Calu3 (cell line): ENCODE measurements at places on chromosomes 4 and X. TPM values are rescaled to one million over a fixed set of nuclear protein-coding genes. Genes with fewer than 3 reads are reported as not detected.

DNA sequence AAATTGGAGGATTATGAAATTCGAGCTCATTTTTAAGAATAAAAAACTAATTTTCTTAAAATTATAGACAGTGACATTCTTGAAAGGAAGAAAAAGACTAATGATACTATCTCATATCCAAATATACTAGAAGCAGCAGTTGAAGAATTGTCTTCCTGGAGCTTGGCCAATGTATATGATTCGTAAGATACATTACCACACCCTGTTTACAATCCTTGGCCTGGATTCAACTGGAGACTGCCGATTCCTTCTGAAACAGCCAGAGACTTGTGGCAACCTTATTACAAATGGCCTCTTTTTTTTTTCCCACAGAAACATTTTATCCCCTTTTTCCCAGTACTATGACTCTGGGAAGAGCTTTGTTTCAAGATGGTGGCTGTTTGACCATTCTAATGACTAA, 571.2 kb upstream of the FAT1 start:
- no peak overlapping the region for H3K4me3 ChIP-seq
- no peak overlapping the region for H3K27ac ChIP-seq
- H3K36me3 ChIP-seq: no peaks in the 10 kb centered on the region
- H3K27me3 ChIP-seq: no peaks in the 10 kb centered on the region
- DNase-seq: no peak

DNA sequence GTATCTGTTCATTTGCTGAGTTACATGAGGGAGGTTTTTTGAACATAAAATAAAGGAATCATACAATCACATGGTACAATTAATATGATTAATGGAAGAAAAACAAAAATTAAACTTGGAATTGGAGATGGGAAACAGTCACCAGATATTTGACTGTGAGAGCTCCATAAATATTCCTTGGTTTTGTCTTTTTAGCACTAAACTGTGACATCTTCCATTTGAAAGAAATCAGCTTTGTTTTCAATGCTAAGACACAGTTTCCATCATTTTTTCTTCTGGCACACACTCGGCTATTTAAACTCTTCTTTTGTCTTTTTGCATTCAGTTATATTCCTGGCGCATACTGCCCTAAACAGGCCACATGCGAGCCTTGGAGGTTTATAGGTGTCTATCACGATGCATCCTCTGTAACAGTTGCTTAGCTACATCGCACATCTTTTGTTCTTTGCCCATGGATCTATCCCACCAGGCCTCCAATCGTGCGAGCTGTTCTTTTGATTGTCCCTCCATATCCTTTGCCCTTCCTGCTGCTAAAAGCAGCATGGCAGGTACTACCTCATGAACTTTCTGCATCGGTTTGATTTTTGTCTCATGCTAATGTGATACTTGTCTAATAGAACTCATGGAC, 158.3 kb downstream of the LDB2 start:
- no peaks in the 10 kb centered on the region for H3K27me3 ChIP-seq
- H3K4me1 ChIP-seq: no peaks in the 10 kb centered on the region
- no peak for DNase-seq
- no peaks in the 10 kb centered on the region for H3K36me3 ChIP-seq
- no peak overlapping the region for H3K27ac ChIP-seq
- no peak overlapping the region for H3K4me3 ChIP-seq

DNA sequence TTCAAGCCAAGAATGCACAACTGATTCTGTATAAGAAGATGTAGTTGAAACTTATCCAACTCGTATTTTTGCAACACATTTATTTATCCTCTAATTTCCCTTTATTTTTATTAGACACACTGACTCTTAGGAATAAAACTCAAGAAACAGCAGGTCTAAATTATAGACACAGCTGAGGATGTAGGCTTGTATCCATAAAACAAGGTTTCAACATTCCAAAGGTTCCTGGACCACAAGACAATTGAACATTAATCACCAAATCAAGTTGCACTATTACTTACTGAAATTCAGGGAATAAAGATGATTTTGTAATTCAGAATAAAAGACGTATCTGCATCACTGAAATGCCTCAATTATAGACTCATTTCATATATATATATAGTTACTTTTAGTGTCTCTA, 683.5 kb upstream of the GRIA3 start:
- DNase-seq: no peak
- H3K4me3 ChIP-seq: no peak overlapping the region
- no peak overlapping the region for H3K27ac ChIP-seq
- no peaks in the 10 kb centered on the region for H3K4me1 ChIP-seq

- H3K4me1 ChIP-seq: peaks cover 24% of the 10 kb centered on the region
- peaks cover 5% of the 10 kb centered on the region for H3K36me3 ChIP-seq
- no peak overlapping the region for H3K4me3 ChIP-seq
- no peak for DNase-seq
Observed at GRCh38 chr4:76201276-76201675, 12.3 kb downstream of the SCARB2 start.

GRCh38 chr4:137131201-137131600, 401.1 kb downstream of the PCDH18 start:
- no peaks in the 10 kb centered on the region for H3K36me3 ChIP-seq
- no peak for DNase-seq
- H3K4me1 ChIP-seq: no peaks in the 10 kb centered on the region
- H3K27ac ChIP-seq: no peak overlapping the region
- H3K4me3 ChIP-seq: no peak overlapping the region

GRCh38 chr4:57085278-57085677, 24.9 kb downstream of the IGFBP7 start:
- DNase-seq: no peak
- H3K4me1 ChIP-seq: peaks cover 16% of the 10 kb centered on the region
- no peak overlapping the region for H3K4me3 ChIP-seq
- no peaks in the 10 kb centered on the region for H3K36me3 ChIP-seq
- H3K27me3 ChIP-seq: no peaks in the 10 kb centered on the region

Gene CSN1S1
- not detected in 2 replicates for total RNA-seq

DNA sequence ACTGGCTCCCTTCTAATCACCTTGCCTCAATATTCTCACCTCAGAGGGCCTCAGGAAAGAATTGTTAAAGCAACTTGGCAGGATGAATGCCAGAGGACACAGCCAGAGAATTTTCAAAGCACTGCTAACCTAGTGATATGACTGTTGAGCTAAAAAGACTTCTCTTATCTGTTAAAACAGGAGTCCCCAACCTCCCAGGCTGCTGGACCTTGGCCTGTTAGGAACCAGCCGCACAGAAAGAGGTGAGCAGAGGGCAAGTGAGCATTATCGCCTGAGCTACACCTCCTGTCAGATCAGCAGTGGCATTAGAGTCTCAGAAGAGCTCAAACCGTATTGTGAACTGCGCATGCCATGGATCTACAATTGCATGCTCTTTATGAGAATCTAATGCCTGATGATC, 1.7 kb upstream of the KCNE5 start:
- H3K27me3 ChIP-seq: no peaks in the 10 kb centered on the region
- H3K36me3 ChIP-seq: no peaks in the 10 kb centered on the region
- H3K4me3 ChIP-seq: no peak overlapping the region
- no peak overlapping the region for H3K27ac ChIP-seq
- DNase-seq: no peak

DNA sequence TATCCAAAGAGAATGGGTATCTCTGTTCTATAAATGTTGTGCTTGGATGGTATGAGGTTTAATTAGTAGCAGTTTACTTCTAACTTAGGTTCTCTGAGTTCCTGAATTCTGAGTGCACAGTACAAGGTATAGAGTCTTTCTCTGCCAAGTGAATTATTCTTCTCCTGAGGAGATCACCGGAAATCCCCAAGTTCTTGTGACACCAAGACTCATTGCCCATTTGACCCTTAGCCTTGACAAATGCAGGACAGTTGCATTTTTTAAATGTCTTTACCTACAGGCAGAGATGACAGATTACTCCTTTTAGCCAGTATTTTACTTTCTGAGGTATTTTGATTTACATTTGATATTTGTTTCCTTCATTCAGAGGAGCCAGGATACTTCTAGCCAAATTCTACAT, 72.9 kb downstream of the MAOA start:
- DNase-seq: no peak
- no peak overlapping the region for H3K4me3 ChIP-seq
- no peaks in the 10 kb centered on the region for H3K36me3 ChIP-seq
- H3K27me3 ChIP-seq: no peaks in the 10 kb centered on the region
- H3K27ac ChIP-seq: no peak overlapping the region

Gene EGF
- 1.4 and 1.6 TPM in 2 replicates for total RNA-seq

Gene KLKB1
- 2.6 and 2.9 TPM in 2 replicates for total RNA-seq

- no peak overlapping the region for H3K27ac ChIP-seq
- no peaks in the 10 kb centered on the region for H3K36me3 ChIP-seq
Observed at GRCh38 chr4:101175896-101176676, 171.2 kb downstream of the PPP3CA start.

Gene SLIT2
- total RNA-seq: 2.0 and 3.8 TPM in 2 replicates

- no peaks in the 10 kb centered on the region for H3K27me3 ChIP-seq
- H3K4me1 ChIP-seq: peaks cover 15% of the 10 kb centered on the region
- no peak for DNase-seq
- no peak overlapping the region for H3K4me3 ChIP-seq
Observed at GRCh38 chrX:1587161-1587560, 4.2 kb upstream of the AKAP17A start.

- DNase-seq: no peak
- no peaks in the 10 kb centered on the region for H3K4me1 ChIP-seq
- no peak overlapping the region for H3K4me3 ChIP-seq
- H3K36me3 ChIP-seq: no peaks in the 10 kb centered on the region
Observed at GRCh38 chr4:97104006-97104405, 1039.3 kb downstream of the STPG2 start.
